ENCODE measurements at places on chromosomes 11 and 22.

- DNase-seq: no peak
Observed at GRCh38 chr11:8282631-8283030, 19.0 kb upstream of the LMO1 start.

DNA sequence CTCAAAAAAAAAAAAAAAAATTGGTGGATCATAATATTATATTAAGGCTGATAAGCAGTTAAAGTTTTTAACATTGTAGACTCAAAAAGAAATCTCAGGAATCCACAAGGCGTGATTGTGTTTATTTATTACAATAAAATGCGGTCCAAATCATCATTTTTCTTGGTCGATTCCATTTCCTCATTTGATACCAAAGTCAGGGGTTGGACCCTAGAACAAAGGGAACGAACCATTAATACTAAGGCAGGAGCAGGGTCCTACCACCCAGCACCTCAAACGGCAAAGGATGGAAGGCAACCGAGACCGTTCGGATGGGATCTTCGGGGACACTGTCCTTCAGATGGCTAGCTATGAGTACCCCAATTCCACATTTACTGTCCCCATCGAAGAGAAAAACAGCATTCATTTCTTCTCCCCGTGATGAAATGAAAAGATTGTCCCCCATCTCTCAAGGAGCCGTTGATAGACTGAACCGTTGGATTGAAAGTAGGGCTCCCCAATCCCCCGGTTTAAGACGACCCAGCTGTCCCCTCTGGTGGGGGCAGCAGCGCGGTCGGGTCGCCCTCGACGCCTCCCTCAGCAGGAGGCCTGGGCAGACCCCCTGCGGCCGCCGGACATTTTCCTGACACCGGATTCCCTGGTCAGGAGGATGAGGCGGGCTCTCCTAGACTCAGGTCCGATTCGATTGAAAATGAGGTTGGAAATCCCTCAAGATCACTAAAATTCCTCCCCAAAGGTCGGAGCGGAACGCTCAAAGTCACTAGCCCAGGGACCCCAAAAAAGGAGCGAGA lies 607 bp downstream of the DMC1 start:
- DNase-seq: no peak

- DNase-seq: no peak
Observed at GRCh38 chr11:126704096-126704495, 296.5 kb downstream of the KIRREL3 start.

DNA sequence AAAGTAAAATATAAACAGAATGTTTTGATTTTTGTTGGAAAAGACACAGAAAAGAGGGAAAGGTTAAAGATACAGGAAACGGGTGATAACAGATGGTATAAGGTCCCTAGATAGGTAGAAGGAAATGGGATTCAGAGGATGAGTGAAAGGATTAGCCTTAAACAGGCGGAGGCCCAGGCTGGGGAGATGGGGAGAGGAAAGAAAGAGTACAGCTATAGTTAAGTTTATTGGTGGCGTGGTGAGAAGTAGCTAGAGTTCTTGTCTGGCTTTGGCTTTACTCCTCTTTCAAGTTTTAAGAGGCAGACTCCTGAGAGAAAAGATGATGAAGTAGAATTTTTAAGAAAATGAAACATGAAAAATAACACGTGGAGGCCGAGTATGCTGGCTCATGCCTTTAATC lies 13.7 kb downstream of the ZBTB44 start:
- no peak for DNase-seq
